Colonic mucosa (tissue), 4 donors: ENCODE measurements at places on chromosomes 1 and 21. TPM values are rescaled to one million over a fixed set of nuclear protein-coding genes. Genes with fewer than 3 reads are reported as not detected.

DNA sequence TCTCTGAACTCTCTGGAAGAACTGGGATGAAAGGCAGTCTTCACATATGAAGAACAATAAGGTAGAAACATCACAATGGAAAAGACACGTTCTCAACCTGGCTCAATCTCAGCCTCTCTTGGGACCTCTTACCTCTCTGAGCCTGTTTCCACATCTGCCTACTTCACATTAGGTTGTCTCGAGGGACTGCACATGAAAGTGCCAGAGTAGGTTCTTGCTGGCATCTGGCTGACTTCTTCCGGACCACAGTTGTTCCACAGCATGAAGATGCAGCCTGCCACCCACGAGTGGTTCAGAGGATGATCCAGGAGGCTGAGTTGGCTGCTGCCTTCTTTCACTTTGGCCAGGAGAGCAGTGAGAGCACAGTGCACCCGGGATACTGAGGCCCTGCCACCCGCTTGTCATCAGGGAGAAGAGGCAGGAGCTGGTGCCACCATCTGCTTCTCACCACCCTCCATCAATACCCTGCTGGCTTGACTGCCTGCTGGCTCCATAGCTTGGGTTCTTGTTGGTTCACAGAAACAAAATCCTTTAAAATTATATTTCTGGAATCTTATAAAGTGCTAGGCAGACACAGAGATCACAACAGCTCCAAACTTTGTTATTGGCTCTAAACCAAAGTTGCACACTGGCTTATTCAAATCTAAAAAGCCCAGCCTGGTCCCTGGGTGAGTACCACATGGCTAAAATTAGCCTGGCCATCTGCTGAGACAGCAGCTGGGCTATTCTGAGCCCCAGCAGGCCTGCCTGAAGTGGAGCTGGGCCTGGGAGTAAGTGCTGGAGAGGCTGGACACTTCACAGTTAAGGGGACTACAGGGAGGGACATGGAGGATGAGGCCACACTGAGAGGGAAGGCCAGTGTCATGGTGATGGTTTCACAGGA lies 46.9 kb upstream of the LIN9 start:
- no peak for DNase-seq

GRCh38 chr1:84301785-84302385 lies 377 bp downstream of the SAMD13 start:
- no peak for DNase-seq

- DNase-seq: no peak
These were observed 107.6 kb upstream of the ZNF644 start for GRCh38 chr1:91129458-91129857.

DNA sequence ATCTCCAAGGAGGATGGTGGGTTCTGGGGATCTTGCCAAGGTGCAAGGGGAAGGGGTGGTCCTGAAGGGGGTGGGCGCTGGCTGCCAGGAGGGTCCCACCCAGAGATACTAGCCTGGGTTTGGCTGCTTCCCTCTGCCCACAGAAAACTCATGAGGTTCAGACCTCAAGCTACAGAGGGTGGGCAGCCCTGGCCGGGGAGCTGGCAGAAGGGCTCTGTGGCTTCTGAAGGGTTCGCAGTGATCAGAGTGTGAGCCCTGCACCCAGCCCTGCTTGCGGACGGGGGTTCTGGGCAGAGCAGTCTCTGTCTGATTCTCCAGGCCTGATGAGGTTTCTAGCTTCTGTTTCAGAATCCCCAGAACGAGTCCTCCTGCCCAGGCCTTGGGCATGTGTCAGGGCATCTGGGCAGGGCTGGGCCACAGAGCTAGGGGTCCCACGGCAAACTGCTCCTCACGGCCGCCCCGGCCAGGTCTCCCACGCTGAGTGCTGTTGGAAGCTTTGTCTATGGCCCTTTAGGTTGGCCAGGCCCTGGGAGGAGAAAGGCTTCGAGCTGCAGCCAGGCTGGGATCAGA lies 635 bp upstream of the MMEL1 start:
- no peak for DNase-seq

DNA sequence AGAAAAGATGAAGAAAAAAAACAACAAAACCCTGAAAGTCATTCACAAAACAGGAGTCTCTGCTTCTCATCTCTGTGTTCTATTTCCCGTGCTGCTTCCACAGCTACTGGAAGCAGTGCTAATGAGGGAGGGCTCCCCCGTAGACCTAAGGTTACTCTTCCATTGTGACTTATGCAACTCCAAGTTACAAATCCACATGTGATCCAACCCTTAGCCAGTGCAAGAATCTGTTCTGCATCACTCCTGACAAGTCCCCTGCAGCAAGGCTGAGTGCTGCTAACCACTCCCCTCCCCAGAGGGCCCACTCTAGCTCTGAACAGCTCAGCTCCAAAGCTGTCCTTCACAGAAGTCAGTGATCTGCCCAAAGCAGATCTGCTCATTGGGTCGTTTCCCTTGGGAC lies 10.3 kb downstream of the DNALI1 start:
- no peak for DNase-seq

- DNase-seq: no peak
These were observed 40.0 kb downstream of the ATP2B4 start for GRCh38 chr1:203666609-203667008.

DNA sequence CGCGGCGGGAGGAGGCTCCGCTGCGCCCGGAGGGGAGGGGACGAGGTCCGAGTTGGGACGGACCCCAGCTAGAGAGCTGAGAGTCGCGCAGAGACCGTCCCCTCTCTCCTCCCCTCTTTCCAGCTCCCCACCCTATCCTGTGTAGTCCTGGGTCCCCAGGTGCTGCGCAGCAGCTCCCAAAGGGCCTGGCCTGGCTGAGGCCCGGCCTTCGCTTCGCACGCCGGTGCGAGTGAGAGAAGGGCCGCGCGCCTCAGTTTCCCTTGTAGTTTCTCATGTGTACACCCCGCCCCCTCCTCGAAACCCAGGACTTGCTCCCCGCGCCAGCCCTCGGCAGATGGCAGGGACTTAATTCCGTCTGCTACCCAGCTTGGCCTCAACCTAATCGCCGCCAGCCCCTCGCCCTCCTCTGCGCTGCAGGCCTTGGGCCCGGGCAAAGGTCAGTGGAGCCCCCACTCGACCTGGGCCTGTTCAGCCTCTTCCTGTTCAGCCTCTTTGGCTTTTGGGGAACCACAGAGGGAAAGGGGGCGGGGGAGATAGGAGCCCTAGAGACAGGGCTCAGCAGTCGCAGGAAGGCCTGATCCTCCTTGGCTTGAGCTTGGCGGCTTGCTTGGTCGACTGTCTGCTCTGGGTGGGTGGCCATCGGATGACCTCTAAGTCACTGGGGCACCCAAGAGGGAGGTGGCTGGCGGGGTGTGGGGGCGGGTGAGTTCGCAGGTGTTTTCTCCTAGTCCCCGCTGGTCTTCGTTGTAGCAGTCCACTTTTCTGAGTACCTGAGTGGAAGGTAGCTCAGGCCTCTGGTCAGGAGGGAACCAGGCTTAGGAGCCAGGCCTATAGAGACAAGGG lies 1.0 kb downstream of the ZNF687 start:
- peak; percentile 42 for DNase-seq

GRCh38 chr1:245858022-245858721 lies 648.9 kb downstream of the SMYD3 start:
- no peak for DNase-seq

- no peak for DNase-seq
These were observed 4.8 kb upstream of the TNN start for GRCh38 chr1:175062858-175063257.

- no peak for DNase-seq
These were observed 27.6 kb upstream of the MARK1 start for GRCh38 chr1:220500372-220500771.

DNA sequence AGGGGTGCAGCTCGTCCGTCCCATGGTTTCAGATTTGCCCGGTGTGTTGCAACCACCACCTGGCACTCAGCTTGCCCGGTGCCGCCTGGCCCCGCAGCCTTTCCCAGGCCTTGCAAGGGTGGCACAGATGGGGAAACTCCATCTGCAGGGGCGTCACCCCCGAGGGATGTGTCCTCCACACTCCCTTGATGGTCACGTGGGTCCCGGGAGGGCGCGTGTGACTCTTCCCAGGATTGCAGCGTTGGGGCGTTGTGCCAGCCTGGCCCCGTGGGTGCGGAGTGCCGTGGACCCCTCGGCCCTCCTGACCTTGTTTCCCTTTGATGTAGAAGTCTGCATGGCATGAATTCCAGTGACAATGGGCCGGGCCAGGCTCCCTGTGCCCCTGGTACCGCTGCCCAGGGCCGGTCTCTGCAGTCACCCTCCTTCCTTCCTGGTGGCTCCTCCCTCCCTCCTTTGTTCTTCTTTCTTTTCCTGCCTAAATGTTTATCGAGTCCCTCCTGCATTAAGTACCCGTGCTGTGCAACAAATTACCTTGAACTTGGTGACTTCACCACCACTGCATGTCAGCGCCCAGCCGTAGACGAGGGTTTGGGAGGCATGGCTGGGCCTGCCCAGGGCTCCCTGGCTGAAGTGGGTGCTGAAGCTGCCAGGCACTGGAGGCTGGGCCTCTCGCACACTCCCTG lies 22.9 kb downstream of the RRP1 start:
- no peak for DNase-seq

DNA sequence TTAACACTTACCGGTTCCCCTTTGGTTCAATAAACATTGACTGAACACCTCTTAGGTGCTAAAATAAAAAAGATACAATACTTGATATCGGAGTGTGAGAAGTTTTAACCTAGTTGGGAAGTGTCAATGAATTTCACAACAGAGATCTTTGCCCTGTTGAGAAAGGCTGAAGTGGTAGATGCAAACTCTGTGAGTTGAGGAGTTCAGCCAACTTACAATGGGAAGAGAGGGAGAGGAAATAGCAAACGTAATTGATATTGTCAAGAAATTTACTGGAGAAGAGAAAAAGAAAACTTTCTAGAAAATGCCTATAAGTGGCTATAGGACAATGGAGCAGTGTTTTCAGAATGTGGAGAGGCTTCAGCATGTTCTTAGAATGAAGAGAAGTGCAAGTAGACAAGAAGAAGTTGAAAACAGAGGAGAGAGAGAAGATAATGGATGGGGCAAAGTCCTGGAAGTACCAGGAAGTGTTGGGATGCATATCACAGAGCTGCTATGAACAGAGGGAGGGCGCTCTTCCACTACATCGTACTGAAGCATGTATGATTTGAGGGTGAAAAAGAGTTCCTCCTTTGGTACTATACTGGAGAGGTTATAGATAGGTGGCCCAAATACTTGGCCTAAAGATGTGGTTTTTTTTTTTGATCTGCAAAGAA lies 48.9 kb downstream of the MEF2D start:
- DNase-seq: no peak

The SMPDL3B gene
- total RNA-seq: 27.4 TPM

The GPR37L1 gene
- total RNA-seq: 1.6 TPM

The LRRC71 gene
- not detected for total RNA-seq

The CHI3L1 gene
- 1.3 TPM for total RNA-seq

The LRRC53 gene
- total RNA-seq: 0.07 TPM
